ENCODE measurements at places on chromosomes 12 and 14.

DNA sequence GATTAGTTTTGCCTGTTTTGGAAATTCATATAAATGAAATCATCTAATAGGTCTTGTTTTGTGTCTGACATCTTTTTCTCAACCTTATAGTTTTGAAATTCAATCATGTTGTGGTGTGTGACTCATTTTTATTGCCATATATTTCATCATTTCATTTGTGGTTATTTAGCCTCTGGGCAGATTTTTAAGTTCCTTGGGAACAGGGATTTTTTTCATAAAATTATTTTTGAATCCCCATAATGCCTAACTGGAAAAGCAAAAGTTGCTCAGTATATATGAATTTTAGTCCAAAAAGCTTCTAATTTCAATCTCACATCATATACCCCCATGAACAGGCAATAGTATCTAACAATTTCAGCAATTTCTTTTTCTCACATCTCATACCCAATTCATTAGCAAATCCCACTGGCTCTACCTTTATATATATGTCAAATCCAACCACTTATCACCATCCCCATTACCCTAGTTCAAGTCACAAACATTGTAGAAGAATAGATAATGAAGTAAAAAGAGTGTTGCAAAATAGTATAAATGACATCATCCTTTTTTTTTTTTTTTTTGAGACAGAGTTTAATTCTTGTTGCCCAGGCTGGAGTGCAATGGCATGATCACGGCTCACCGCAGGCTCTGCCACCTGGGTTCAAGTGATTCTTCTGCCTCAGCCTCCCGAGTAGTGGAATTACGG is 2.6 kb upstream of the OR6J1 start:
- no peak for DNase-seq

DNA sequence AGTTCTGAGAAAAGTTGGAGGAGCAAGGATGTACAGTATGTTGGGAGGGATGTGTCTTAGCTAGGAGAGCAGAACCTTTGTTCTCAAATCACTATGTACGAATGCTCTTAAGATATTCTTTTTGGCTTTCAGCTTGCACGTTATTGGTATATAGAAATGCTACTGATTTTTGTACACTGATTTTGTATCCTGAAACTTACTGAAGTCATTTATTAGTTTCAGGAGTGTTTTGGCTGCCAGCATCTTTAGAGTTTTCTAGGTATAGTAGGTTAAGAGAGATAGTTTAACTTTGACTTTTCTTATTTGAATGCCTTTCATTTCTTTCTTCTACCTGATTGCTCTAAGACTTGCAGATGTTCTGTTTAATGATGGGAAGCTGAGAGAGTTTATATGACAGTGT is 442.8 kb upstream of the FBXO33 start:
- DNase-seq, result no peak

- DNase-seq, result no peak
Measured at GRCh38 chr14:24475261-24475660, 32.7 kb upstream of the SDR39U1 start.

GRCh38 chr14:93707475-93707874 is 80.8 kb downstream of the PRIMA1 start:
- DNase-seq, result no peak

GRCh38 chr14:64197996-64198395 is 96.2 kb downstream of the ESR2 start:
- DNase-seq, result no peak

- no peak for DNase-seq
Measured at GRCh38 chr12:34604227-34604626, 581.9 kb downstream of the ALG10 start.

DNA sequence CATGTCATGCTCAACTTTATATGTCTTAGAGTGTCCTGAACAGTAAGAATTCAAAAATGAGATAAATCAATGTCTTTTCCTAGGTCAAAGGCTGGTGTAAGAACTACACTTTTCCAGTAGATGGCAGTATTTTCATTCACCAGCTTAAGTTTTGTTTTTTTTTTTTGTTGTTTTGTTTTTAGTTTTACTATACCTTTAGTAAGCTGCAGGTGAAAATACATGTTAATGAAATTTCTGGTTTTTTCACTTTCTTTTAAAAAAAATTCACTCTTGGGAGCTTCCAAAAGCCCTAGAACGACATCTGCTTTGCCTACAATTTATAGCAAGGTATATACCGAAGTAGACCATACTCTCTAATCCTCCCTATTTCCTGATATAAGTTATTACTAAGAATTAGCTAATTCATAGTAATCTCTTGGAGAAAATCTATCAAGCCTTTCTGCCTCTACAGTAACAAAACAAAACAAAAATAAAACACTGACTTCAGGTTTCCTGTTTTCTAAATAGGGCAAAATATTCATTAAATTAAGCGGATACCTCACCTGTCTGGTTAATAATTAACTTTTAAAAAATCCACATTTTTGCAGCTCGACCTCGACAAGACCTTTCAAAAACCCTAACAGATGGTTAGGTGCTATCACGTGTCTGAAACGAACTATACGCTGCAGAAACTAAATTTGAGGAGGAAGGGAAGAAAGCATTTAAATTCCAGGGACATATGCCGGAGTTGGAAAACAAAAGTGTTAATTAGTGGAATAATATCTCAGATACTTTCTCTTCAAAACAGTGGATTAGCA is 2.7 kb upstream of the SAMD4A start:
- DNase-seq, result no peak
